ENCODE measurements at places on chromosomes 2 and 18.

- no peak for DNase-seq
Measured at GRCh38 chr18:39604836-39605235, 2039.2 kb upstream of the CELF4 start.

GRCh38 chr18:581096-581495 lies 916 bp downstream of the CETN1 start:
- DNase-seq = no peak

DNA sequence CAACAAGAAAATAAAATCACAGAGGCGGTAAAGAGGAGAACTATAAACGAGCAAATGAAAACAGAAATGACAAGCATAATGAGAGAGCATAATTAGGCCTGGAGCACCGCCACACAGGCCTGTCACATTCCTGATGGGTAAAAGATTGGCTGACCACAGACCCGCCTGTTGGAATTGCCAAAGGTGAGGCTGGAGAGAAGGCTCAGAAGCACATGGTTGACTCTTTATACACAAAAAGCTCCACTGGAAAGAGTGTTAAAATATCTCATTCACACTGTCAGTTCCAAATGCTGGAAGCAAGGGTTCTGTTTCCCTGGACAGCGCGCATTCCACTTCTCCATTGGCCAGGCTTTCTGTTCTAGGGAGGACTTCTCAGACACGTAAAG lies 5.9 kb upstream of the LGALSL start:
- DNase-seq = no peak

DNA sequence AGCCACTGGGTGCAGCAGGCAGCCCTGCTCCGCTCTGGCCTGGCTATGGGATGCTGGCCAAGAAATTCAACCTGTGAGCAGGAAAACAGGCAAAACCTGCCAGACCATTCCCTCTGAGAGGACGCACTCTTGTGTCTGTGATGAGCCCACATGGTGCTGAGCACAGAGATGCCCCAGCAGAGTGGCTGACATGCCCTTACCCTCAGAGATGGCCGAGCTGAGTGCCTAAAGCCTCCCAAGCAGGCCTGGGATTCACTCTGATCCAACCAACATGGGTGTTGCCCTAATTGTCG lies 34.3 kb upstream of the TAF1B start:
- no peak for DNase-seq

DNA sequence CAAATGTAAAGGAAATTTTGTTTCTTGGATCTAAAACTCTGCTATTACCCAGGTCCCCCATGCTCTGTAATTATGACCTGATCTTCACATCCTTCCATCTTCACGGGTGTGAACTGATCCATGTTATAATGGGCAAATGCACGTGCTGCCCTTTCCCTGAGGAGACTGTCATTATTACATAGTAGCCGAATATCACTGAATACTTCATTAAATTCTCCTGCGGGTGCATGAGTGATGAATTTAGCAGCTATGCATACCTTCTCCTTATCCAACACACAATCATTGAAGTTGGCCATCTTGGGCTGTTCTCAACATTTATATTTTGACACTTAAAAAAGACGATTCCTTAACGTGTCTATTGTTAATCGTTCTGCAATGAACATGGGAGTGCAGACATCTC lies 153.4 kb downstream of the BAZ2B start:
- no peak for DNase-seq

DNA sequence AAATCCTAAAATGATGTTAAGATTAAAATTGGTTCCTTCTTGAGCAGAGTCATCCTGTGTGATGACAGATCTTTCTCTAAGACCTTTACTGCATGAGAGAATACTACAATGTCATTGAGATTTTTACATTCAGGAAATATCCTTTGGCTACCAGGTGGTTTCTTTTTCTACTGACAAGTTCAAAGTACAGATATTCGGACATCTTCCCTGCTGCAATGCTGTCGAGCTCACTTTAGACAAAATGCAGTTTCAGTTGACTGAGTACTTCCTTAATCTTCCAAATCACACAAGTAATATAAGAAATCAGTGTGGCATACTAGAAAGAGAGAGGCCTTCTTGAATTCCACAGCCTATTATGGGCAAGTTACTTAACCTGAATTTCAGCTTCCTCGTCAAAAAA lies 207.9 kb upstream of the ACVR2A start:
- DNase-seq = no peak

GRCh38 chr2:136764452-136765255 lies 691 bp upstream of the THSD7B start:
- no peak for DNase-seq

GRCh38 chr2:147937744-147938349 lies 82.7 kb downstream of the ORC4 start:
- DNase-seq = no peak

DNA sequence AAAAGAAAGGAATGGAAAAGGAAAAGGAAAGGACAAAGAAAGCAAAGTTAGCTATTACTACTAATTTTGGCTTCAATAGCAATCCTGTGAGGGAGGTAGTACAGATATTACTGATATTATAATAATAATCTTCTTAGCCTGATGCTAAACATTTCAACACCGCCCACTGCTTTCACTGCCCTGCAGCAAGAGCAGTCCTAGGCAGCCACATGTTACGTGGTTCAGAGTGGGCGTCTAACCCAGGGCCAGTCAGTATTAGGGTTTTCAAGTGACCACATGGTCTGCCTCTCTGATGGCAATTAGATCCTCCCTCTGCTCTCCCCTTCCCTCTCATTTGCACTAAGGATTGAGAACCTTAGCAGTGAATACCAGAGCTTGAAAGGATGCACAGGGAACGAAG lies 83.7 kb upstream of the ZNF397 start:
- DNase-seq = no peak

DNA sequence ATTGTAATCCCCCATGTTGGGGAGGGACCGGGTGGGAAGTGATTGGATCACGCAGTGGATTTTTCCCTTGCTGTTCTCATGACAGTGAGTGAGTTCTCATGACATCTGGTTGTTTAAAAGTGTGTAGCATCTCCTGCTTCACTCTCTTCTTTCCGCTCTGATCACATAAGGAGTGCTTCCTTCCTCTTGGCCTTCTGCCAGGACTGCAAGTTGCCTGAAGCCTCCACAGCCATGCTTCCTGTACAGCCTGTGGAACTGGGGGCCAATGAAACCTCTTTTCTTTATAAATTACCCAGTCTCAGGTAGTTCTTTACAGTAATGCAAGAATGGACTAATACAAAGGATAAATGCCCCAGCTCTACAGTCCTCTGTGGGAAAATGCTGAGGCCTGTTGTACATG lies 437.5 kb upstream of the NXPH2 start:
- no peak for DNase-seq

DNA sequence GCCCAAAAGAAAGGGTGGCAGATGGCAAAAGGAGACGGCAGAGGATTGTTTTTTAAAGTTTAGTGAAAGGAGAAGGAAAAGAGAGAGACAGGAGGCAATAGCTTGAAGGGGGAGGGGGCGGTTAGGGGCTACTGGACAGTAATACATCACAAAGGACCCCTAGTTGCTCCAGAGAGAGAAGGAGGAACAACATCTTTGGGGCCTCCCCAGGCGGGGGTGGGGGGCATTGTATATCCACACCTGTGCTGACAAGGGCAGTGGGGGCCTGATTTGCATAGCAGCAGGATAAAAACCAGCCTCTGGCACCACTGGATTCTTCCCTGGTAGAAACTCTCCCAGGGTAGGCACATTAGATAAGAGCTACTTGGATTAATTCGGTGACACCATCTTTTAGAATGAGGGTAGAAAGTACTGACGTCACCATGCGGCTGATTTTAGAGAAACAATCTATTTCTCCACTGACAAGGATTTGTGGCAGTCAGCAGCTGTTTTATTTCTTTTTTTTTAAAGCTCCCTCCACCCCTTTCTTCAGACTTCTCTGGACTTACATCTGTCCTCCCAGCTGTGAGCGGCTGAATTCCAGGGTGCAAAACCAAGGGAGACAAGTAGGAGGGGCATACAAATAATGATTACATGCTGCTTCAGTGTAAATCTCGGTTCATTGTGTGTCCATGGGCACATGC lies 199.8 kb upstream of the NRP2 start:
- no peak for DNase-seq

GRCh38 chr2:230564805-230565779 lies 147.6 kb upstream of the CAB39 start:
- no peak for DNase-seq

DNA sequence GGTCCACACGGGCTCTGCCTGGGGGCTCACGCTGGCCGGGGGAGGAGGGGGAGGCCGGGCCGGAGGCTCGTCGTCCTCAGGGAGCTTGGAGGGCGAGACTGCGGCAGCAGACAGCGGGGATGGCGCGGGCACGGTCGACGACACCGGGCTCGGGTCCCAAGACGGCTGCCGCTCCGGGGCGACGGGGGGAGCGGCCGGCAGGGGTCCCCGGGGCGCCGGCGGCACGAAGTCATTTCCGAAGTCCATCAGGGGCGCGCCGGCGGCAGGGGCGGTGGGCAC lies 491 bp downstream of the RTN4 start:
- no peak for DNase-seq

DNA sequence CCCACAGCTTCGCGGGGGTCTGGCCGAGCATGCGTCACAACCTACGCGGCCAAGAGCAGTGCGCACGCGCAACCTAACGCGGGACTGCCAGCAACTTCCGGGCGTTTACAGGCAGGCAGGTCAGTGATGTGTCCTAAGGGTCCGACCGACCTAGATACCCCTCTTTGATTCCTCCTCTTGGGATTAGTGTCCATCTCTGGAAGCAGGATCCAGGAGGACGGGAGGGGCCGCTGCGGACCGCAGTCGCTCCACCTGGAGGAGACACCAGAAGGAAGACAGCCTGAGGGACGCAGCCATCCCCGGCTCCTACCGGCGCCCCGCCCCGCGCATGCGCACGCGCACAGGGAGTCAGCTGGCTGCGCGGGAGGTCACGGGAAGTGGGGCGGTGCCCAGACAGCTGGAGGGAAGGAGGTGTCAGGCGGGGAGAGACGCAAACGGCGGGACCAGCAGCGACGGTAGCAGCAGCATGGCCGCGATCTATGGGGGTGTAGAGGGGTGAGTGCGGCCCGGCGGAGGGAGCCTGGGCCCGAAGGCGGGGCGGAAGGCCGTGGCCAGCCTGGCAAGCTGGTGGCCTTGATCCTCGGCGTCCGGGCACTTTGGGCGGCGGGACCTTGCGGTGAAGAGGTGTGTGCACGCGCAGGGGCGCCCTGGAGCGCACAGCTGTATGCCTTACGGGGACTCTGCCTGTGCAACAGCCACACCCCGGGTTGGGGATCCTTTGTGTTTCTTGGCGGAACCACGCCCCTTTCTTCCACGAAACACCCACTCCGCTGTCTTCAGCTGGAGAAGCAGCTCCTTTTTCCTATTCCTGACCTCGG lies at the start of gene NAGK:
TSS of gene NAGK (plus strand) at position 431 of the 818 bp plus-strand sequence. CDS start at position 467, 36 bp downstream.
- peak; percentile 91 for DNase-seq

GRCh38 chr2:216727346-216728122 lies 32.2 kb upstream of the IGFBP5 start:
- no peak for DNase-seq

- no peak for DNase-seq
Measured at GRCh38 chr18:48077291-48077690, 146.8 kb upstream of the SMAD2 start.

DNA sequence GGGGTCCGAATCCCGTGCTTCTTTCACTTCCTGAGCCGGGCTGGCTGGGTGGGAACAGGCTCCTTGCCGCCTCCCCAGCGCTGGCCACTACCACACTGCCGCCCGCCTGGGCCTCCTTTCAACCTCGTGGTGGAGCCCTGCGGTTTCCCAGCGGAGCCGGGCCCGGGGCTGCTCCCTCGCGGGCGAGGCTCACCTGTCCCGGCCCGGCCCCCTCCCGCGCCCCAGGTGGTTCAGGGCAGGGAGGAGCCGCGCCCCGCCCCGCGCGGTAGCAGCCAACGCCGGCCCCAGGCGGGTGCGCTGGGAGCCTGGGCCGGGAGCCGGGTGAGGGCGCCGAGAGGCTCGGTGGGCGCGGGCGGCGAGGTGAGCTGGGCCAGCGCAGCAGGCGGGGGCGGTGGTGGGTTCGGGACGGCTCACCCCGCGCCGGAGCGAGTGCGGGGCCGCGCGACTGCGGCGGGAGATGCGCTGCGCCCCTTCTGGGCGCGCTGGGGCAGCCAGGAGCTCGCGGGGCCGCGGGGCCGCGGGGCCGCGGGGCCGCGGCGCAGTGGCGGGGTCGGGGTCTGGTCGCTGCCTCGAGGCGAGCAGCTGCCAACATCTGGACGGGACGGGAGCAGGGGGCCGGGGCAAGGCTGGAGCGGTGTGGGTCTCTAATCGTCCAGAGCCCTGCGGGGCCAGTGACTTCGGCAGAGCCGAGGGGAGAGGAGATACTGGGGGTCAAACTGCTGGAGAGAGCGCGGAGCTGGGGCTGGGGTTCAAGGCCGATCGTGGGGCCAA lies at the start of gene LYPD6B:
TSS of gene LYPD6B (plus strand) at position 258 of the 771 bp plus-strand sequence. CDS start 92,250 bp downstream, outside the sequence.
- DNase-seq = no peak

DNA sequence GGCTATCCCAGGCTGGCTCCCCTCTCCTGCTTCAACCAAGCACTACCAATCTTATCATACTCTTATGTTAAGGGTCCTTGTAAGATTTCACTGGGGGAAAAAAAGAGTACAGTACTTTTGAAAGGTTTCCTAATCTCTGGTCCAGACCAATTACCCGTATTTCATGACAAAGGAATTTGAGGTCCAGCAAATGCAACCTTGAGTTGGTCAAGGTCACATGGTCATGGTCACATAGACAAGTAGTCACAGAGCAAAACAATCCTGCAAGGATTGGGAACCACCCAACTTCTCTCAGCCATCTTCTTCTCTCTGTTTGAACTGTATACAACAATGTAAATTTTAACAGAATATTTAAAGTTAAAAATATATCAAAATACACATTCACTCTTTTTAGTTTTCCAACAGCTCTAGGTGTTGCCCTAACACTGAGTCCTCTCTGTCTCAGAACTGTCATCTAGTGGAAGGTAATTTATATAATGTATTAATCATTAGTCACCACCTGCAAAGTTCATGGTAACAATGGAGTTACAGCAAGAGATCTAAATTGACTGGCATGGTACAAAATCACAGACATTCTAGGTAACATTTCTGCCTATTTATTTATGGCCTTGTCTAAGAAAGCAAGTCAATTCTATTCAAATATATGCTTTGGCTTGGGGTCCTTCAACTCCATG lies 21.5 kb downstream of the DTNB start:
- DNase-seq = no peak

DNA sequence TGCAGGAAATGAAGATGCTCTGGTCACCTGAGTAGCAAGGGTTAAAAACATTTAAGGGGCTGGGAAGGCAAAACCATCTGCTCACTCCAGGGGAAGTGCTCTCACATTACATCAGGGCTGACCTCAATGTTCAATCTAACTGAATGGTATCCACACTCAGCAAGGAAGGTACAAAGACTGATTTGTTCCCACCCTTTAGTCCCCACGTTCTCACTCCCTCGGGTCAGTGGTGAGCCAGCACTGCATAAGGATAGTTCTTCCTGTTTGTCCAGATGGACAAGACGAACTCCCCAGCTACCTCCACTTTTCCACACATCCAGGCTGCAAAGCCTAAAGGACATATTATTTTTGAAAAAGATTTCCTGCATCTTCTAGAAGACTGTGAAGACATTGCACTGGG lies 126.6 kb upstream of the SLC14A2 start:
- DNase-seq = no peak

- DNase-seq = no peak
Measured at GRCh38 chr2:195659114-195659513, 2.1 kb downstream of the SLC39A10 start.

DNA sequence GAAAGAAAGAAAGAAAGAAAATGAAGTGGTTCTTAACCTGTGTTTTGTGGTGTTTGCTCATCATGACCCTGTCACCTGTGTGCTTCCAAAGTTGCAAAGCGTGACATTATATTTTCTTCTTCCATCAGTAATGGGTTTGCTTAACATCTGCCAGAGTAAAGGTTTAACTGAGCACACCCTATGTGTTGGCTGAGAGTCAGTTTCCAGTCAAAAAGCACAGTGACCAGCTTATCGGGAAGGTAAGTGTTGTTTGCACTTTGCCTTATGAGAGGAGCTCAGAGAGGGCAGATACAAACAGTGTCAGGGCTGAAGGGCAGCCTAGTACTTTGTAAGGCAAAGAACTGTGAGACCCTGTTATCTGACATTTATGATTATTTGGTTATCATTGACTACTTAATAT lies 406.2 kb upstream of the CWC22 start:
- DNase-seq = no peak

Measured in foreskin melanocyte (primary cell).